ENCODE measurements at places on chromosomes 2 and 18.

DNA sequence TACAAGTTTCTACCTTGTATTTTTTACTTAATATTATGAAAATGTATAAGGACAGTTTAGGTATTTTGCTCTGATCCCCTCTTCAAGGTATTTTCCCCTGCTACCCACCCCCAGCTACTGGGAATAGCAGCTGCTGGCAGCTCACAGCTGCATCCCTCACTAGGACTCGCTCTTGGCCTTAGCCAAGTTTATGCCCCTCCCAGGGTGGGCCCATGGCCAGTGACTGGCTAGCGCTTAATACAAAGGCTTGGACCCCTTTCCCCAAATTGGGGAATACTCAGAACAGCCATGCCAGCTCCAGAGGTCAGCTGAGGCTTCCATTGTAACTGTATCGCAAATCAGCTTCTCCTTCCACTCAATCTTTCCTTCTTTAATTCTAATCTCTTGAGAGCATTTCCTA, 131.3 kb downstream of the GFPT1 start:
- DNase-seq = no peak

DNA sequence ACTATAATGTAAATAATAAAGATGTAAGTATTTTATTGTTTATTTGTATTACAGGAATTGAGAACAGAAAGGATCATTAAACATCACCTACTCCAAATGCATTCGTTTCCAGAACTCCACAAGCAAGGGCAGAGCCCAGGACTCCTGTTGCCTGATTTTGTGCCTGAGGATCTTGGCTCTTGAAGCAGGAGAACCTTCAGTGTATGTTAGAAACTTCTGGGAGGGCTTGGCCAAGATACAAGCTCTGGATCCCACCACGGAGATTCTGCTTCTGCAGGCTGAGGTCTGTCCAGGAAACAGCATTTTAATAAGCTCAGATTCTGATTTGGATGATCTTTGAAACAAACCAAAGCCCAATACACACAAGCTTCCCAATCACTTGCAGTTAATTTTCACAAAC, 142.4 kb upstream of the SOX11 start:
- DNase-seq = no peak

- no peak for DNase-seq
Observed at GRCh38 chr18:48893608-48894600, 56.9 kb downstream of the SMAD7 start.

DNA sequence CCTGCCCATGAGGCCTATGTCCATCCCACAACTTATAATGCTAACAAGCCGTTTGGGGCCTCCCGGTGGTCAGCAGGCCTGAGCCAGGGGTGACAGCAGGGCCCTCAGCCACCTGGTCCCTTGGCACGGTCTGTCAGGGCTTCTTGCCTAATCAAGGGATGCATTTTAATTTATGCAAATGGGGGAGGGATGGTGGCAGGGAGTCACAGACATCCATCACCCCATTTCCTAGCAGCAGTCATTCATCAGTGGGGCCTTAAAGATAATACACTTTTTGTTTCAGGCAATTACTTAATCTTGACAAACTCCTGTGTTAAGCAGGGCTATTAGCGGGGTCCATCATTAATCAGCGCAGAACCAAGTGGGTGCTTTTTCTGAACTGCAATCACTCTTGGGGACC, 174.5 kb downstream of the GLI2 start:
- no peak for DNase-seq

DNA sequence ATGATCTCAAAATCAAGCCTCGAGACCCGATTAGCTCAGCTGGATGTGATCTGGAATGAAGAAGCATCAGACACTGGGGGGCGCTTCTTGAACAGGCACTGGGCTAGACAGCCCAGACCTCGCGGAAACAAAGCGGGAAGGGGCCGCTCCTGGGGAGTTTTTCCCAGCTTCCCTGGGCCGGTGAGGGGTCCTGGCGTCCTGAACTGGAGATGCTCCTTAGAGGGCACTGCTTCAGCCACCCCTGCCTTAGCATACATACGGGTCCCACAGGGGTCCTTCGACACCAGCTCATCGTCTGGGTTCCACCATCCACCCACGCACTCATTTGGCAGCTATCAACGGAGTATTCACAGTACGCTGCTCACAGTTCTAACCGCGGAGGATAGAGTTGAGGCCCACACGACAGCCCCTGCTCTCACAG, 146.7 kb downstream of the TSN start:
- DNase-seq = no peak

DNA sequence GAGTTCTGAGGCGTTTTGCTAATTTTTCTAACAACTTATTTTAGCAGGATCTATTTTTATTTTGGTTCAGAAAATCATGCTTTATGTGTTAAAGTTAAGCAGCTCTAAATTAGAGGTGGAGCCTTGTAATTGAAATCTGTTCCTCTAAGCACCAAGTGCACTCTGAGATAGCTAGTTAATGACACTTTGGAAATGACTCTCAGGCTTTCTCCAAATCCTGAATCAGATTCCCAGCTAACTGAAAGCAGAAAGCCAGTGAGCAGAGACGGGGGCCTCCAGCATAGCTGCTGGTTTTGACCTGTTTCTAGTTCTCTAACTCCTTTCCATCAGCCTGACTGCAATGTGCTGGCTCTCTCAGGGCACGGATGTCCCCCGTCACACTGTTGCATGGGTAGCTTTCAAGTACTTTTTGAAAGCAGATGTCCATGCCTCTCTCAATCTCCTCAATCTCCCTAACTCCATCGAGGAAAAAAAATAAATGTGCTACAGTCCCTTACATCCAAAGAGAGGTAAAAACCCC, 326.5 kb downstream of the SATB2 start:
- no peak for DNase-seq

DNA sequence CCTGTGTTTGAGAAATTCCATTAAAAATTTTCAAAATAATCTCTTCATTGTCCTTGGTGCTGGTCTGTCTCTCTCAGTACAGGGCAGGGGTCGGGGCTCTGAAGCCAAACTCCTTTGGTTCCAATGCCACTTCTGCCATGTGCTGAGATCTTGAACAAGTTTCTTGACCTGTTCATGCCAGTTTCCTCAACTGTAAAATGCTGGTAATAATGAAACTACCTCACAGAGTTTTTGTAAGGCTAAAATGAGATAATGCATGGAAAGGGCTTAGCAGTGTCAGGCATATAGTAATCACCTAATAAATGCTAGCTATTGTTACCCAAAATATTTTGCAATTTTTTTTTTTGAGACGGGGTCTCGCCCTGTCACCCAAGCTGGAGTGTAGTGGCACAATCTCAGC, 16.9 kb upstream of the MREG start:
- no peak for DNase-seq

DNA sequence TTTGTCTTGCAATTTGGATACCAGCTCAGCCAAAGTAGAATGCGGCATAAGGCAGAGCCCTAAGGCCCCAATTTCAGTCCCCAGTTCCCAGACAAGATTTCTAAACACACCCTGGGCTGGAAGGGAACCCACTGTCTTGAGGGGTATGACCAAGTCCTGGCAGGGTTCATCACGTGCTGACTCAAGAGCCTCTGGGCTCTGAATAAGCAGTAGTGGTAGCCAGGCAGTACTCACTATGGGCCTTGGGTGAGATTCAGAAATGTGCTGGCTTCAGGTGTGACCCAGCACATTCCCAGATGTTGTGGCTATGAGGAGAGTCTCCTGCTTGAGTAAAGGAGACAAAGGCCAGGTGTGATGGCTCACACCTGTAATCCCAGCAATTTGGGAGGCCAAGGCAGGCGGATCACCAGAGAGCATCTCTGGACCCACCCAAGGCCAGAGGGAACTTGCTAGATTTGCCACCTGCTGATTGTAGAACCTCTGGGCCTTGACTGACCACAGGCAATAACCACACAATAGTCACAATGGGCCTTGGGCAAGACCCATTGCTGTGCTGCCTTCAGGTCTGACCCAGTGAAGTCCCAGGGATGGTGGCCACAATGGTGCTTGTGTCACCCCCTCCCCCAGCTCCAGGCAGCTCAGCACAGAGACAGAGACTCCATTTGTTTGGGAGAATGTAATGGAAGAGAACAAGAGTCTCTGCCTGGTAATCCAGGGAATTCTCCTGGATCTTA, 74.9 kb downstream of the ATL2 start:
- no peak for DNase-seq

- no peak for DNase-seq
Observed at GRCh38 chr2:198883604-198884003, 574.1 kb downstream of the SATB2 start.

GRCh38 chr2:163808406-163808805, 72.6 kb upstream of the FIGN start:
- no peak for DNase-seq

- no peak for DNase-seq
Observed at GRCh38 chr2:75002007-75002406, 43.6 kb downstream of the POLE4 start.

DNA sequence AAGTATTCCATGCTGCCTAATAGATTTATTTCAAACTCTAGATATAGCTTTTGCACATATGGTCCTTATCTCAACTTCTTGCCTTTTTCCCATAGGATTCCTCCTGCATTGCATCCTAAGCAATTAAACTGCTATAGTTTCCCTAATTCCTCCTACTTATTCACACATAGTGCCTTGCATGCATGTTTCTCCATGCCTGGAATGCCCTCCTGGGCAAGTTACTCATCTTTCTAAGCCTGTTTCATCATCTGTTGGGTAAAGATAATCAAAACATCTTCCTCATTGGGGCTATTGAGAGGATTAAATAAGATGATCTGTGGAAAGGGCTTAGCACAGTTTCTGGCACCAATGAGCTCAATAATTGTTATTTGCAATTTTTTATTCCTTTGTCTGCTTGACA, 726.5 kb downstream of the SLC4A3 start:
- DNase-seq = no peak

GRCh38 chr2:6168485-6168884, 476.3 kb downstream of the SOX11 start:
- no peak for DNase-seq

DNA sequence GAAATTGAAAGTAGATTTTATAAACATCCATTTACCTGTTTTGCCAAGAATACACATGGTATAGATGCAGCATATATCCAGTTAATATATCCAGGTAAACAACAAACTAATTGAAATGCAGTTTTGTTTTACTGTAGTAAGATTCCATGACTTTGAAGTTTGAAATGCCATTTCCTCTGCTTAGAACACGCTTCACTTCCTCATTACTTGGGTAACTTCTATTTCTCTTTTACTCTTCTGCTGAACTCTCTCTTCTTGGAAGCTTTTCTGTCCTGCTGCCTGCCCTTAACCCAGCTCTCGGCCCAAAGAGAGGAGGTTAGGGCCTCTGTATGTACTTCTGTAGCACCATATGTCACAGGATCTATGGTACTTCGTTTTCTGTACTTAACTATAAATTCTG, 14.1 kb upstream of the IL1RL2 start:
- DNase-seq = no peak

GRCh38 chr18:32284284-32284683, 94.4 kb downstream of the MEP1B start:
- no peak for DNase-seq

DNA sequence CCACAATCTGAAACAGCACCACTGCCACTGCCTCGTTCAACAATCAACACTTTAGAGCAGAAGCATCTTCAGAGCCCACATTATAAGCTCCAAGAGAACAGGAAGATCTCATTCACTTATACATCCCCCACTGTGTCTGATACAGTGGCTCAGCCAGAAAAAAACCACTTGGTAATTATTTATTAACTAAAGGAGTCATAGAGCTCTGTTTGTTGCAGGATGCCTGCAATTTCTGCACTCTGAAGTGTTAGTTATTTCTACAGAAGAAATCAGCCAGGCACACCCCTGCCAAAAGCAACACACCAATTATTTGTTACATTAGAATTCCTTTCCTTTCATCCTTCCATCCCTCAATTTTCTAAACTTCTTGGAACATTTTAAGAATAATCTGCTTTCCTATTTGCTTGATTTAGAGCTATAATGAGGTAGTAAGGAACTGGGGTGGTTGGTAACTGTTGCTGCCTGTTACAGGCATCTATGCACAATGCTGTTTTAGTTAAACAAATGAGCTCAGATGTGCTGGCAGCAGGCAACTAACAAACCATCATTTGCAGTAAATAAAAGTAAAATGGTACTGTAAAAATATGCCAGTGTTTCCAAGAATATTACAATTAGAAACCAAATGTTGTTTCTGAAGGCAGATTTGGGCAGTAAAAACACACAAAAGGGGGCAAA, 59.9 kb downstream of the DYM start:
- no peak for DNase-seq

GRCh38 chr18:59672235-59672711, 24.9 kb downstream of the CCBE1 start:
- DNase-seq = no peak

DNA sequence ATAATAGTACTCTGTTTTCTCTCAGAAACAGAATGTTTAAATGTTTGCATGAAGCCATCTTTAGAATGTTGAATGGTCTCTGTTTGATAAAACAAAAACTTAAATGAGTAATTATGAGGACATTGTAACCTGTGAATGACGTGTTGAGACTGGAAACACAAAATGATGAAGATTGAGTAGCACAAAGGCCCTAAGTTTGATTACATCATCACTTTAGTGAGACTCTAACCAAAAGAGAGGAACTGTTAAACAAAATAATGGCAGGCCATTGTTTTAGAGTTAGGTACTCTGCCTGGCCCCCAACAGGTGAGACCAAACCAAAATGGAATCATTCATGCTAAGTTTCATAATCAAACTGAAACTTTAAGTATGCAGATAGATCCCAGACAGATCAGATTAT, 1561.7 kb upstream of the SLC39A10 start:
- no peak for DNase-seq

DNA sequence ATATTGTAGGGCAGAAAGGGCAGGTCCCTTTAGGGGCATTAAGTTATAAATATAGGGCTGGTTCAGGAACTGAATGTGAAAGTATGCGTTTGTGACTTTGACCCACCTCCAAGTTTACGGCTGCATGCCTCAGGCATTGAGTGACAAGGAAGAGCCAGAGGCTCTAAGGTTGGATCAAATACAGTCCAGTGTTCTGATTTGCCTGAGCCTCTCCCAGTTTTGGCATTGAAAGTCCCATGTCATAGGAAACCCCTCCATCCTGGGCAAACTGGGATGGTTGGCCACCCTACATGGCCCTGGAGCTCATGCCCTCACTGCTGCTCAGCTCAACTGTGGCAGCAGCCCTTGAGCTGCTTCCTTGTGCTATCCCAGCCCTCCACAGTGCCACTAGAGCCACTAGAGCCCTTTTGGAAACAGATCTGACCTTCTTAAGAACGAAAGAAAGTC, 29.9 kb downstream of the HK2 start:
- no peak for DNase-seq

- DNase-seq = no peak
Observed at GRCh38 chr2:159226059-159226461, 60.4 kb downstream of the WDSUB1 start.

DNA sequence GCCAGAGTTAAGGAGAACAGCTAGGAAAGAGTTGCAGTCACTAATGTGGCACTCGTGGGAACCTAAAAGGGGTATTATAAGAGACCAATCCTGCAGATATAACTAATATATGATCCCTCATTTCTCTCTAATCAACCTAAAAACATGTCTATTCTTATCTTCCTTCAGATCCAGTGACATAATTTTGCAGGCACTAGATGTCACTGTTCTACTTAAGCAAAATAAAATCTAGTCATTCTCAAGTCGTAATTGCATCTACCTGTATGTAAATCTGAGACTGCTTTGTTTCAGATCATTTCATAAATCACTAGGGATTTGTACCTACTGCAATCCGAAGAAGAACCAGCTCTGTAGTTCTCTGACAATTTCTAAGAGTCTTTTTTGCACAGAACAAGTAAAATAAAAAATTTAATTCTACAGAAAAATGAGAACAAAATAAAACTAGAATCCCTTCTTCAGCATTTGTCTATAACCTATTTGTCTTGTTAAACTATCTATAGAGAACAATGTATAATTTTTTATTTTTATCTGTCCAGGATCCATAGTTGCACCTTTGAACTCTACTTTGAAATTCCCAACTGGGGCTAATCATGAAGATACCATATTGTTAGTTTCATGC, 56.5 kb upstream of the ERBB4 start:
- peak; percentile 34 for DNase-seq

GRCh38 chr2:86661333-86661732, 37.7 kb upstream of the RNF103 start:
- DNase-seq = no peak

Data from DMS 273 treated with DMSO at 0.1 percent for 48 hours (cell line).